ENCODE measurements at places on chromosomes 12 and 14. TPM values are rescaled to one million over a fixed set of nuclear protein-coding genes. Genes with fewer than 3 reads are reported as not detected.
A peak's percentile ranks its signal among the peaks of the same experiment; 100 is the strongest.

GRCh38 chr12:10562306-10562933 is 51.0 kb downstream of the MAGOHB start:
- DNase-seq = peak; percentile 73

DNA sequence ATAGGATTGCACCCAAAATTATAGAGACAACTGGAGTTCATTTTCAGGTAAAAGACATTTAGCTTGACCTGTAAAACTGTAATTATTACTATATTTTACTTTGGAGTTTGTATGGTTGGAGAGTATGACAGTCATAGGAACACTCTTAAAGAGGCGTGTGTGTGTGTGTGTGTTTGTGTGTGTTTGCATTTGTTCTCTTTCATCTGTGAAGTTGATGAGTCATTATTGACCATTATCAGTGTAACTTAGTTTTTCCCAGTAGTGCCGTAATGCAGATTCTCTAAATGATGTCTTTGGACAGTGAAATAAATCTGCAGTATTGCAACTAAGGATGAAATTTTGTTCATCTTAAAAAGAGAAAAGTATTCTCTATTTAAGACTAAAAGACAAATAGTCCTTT is 13.0 kb downstream of the WASHC4 start:
- peak; percentile 8 for DNase-seq

DNA sequence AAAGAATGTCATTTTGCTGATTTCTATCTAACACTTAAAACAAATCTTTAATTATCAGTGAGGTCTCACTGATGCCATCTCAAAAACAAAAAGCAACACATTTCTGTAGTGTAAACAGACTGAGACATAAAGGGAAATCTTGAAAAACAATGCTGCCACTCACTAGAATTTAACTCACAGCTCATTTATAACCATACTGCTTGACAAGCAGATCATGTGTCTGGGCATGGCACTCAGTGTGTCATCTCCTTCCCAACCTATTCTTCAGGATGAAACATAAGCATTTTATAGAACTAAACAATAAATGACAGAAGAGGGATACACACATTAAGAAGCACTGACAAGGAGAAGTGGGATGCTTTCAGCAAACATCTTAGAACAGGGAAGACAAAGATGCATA is 22.4 kb downstream of the ATF7 start:
- DNase-seq = no peak

GRCh38 chr14:64114166-64114565 is 180.0 kb downstream of the ESR2 start:
- DNase-seq = no peak

DNA sequence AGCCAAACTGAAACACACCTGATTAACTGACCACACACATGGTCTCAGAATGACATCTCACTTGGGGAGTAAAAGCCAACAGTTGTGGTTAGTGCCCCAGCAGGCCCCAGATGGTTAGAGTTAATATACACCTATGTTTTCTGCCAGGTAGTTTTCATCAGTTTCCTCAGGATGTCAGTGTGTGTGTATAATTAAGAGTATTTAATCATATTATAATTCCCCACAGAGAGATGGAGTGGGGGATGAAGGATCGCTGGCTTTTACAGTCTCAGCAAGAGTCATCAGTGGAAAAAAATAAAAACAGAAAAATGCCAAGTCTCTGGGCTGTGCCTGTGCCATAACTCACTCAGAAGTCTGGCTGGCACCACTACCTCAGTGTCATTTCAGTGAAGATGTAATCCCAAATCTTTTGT is 412.5 kb downstream of the ZFP36L1 start:
- no peak for DNase-seq

GRCh38 chr14:69972755-69973154 is 93.5 kb downstream of the SMOC1 start:
- DNase-seq = no peak

DNA sequence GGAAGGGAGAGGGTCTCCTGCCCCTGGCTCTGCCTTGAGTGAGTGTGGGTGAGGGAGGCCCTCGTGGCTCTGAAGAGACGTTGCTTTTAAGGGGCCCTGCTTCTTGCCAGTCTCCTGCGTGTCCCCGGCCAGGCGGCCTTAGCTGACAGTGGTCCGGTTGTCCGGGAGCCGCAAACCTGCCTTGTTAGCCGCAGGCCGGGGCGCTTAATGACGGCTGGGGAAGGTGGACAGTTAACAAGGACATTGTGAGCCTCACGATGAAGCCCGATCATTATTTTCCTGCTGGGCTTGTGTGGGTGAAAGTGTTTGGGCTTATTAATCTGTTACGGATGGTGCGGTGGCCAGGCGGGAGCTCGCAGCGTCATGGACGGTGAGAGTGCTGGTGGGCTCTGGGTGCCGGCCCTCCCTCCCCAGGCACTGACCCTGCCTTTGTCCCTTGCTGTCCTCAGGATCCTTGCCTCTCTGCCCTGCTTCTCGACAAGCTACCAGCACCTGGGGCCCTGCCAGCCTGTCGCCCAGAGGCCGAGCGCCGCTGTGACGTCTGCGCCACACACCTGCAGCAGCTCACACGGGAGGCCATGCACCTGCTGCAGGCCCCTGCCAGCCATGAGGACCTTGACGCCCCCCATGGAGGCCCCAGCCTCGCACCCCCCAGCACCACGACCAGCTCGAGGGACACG is 13.3 kb downstream of the KIF26A start:
- no peak for DNase-seq

DNA sequence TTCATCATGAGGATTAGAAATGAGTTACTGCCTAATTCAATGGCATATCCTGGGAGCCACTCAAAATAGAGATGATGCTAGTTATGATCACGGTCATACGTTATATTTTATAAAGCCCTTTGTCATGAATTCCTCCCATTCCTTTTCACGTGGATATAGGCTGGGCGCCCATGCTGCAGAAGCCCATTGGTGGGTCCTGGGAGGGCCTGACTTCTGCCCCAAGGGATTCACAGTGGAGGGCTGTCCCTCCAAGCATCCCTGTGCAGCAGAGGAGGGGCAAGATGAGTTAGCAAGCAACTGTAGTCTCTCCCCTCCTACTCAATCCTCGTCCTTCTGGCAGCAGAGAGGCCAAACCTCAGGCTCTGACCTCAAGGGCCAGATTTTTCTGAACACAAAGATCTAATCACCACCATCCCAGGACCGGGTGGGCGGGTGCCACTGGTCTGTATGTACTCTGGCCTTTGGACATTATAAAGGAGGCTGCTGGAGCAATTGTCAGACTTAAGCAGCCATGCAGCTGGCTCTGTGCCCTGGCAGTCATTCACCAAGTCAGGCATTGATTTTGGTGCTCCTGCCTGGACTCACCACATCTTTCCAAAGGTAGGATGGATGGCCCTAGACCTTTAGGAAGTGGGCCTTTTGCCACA is 8.6 kb downstream of the GLTP start:
- DNase-seq = no peak

GRCh38 chr12:71139153-71139735 is 18.6 kb downstream of the TSPAN8 start:
- DNase-seq = no peak

DNA sequence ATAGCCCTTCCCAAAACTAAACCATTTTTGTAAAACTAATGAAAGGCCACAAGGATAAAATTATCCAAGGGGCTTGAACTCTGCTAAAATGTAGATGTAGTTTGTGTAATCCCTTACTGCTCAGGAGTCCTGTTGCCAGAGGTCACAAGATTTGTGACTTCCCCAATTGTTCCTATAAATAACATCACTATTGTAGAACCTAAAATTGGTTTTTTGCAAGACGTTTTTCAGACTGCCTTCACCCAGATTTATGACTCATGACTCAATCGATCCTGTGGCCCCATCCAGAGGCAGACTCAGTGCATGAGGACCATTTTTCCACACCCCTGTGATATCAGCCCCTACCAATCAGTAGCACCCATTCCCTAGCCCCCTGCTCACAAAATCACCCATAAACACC is 61.5 kb upstream of the RASSF8 start:
- no peak for DNase-seq

GRCh38 chr12:21296751-21297406 is 37.8 kb downstream of the SLCO1A2 start:
- peak; percentile 20 for DNase-seq

DNA sequence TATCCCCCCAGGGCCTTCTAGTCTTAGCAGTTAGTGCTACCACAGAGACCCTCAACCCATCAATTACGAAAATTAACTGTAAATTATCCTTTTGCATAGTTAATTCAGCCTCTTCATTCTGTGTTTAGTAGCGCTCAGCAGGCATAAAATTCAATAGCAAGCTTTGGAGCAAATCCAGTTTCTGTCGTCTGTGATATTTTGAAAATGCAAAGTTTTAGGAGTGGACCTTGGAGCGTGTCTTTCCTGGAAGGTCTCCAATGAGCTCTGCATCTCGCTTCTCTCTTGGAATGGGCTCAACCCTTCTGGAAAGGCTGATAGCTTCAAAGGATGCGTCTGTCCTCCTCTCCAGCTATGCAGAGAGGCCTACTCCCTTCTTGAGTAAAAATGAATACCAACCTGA is 222.9 kb downstream of the SLC15A4 start:
- no peak for DNase-seq

GRCh38 chr12:115185506-115185905 is 501.5 kb upstream of the TBX3 start:
- no peak for DNase-seq

DNA sequence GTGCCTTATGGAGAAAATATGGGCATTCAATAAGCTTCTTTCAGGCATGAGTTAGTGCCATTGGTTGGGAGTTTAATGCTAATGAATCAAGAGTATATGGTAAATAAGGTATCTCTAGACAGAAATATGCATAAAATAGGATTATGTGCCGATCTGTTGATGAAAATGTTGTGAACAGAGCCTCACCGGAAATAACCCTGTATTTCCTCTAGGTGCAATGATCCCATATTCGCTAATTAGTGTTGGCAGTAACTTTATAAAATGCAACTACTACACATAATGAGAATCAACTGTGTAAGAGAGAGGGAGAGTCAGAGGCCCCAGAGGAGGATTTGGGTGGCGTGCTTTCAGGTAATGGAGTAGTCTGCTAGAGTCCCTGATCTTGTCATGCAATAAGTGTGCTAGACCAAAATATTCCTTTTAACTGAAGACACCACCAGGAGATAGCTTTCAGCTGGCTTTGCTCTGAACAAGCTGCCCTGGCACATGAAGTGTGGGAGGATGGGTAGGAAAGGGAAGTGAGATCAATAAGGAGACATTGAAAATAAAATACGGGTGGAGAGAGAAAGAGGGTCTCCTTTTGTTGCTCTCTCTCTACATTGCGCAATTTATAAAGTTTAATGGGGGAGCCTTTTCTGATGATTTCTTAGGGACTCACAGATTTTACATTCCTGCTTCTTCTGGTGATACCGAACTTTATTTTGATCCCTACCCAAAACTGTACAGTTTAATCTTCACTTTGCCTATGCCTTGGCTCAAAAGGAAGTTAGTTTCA is 68.6 kb upstream of the PLXNC1 start:
- no peak for DNase-seq

GRCh38 chr14:76929927-76930326 is 98.6 kb downstream of the IRF2BPL start:
- no peak for DNase-seq

GRCh38 chr14:51365241-51365965 is 125.4 kb downstream of the TMX1 start:
- DNase-seq = no peak

GRCh38 chr12:30610718-30611117 is 85.0 kb downstream of the IPO8 start:
- no peak for DNase-seq

- DNase-seq = no peak
Measured at GRCh38 chr14:20802341-20803084, at the start of gene RNASE1. Gene RNASE1, minus strand, starts transcription at chr14:20802844. Its CDS starts 776 bp downstream, at chr14:20802068.

GRCh38 chr14:77375973-77376770 is 722 bp downstream of the TMED8 start:
- no peak for DNase-seq

DNA sequence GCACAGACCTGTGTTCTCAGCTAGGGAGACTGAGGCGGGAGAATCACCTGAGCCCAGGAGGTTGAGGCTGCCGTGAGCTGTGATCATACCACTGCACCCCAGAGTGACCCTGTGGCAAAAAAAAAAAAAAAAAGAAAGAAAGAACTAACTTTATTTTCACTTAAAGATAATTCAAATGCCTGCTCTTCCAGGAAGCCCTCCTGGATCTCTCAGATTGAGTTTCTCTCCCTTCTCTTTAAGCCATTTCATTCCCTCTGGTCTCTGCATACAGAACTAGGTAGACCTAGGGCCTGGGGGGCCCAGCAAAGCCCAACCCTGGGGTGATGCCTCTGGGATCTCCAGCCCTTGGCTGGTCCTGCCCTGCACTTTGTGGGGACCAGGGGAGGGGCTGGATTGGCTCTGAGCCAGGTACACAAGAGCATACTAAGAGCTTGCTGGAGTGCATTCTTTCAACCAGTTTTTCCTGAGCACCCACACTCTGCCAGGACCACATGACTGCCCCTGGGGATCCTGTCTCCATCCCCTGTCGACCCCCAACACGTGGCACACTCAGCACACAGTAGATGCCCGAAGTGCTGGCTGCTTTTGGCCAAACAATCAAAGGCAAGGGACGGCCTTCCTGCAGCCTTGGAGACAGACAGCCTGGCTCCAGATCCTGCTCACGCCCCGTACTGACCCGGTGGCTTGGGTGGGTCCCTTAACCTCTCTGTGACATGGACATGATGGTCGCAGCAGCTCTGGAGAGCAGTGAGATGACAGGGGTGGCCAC is 52.7 kb downstream of the CYP46A1 start:
- DNase-seq = no peak

DNA sequence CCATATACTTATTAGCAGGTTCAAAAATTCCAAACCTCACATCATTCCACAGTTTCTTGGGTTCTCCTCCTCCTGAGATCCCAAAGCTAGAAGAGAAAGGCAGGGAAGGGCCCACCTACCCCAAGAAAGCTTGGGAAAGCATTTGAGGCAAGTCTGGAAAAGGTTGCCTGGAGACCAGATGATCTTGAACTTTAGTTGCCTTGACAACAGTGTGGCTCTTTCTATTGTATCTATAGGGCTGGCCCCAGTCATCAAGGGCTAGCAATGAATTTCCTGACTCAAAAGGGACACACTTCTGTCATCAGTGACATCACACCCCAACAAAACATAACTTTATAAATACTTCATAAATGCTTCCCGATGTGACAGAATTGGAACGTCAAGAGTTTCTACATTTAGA is 40.0 kb downstream of the ZFYVE1 start:
- no peak for DNase-seq

- no peak for DNase-seq
Measured at GRCh38 chr12:111390910-111391309, 14.8 kb upstream of the SH2B3 start.

DNA sequence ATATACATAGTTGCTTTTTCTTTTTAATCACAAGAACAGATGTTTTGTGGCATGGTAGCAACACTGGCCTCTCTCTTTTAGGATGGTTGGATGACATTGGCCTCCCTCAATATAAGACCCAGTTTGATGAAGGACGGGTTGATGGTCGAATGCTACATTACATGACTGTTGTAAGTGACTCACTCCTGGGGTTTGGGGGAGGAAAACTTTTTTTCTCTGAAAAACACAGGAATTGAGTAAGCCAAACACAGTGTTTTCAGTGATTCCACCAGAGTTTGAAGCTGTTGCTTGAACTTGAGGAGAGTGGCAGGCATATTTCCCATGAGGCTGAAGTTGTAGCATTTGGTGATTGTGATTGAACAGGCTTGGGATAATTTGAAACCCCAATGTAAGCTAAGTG is 13.7 kb upstream of the REP15 start:
- no peak for DNase-seq

The PPFIBP1 gene
- total RNA-seq = 18.4 TPM

The AKT1 gene
- 161 TPM for total RNA-seq

The TAS2R13 gene
- total RNA-seq = 0.16 TPM

The SPIC gene
- not detected for total RNA-seq

The ANKRD33 gene
- not detected for total RNA-seq

The NPFF gene
- total RNA-seq = not detected

The RAB3IP gene
- 31.4 TPM for total RNA-seq

The ABCD2 gene
- total RNA-seq = not detected

The KRAS gene
- total RNA-seq = 8.2 TPM

The TGFB3 gene
- total RNA-seq = 2.9 TPM

The P2RX7 gene
- total RNA-seq = not detected

All from HT-29 (cell line).